ENCODE measurements at places on chromosomes 2 and 18.

DNA sequence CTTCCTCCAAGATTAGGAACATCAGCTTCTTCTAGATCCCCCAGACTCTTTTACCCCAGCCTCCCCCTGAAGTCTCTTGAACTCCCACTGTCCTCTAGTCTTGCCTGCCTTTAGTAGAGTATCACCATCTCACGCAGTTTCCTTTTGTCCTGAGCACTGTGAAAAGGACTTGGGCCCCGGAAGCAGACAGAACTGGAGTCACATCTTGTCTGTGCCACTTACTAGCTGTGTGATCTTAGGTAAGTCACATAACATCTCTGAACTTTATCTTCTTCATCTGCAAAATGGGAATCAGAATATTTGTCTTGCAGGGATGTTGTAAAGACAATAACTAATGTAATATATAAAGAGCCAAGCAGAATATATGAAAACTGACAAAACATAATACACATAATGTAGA, 8.4 kb upstream of the TRABD2A start:
- no peak for DNase-seq

GRCh38 chr2:217911283-217912097, 91.3 kb downstream of the TNS1 start:
- DNase-seq: no peak

GRCh38 chr18:63346031-63346430, 21.0 kb downstream of the KDSR start:
- no peak for DNase-seq

DNA sequence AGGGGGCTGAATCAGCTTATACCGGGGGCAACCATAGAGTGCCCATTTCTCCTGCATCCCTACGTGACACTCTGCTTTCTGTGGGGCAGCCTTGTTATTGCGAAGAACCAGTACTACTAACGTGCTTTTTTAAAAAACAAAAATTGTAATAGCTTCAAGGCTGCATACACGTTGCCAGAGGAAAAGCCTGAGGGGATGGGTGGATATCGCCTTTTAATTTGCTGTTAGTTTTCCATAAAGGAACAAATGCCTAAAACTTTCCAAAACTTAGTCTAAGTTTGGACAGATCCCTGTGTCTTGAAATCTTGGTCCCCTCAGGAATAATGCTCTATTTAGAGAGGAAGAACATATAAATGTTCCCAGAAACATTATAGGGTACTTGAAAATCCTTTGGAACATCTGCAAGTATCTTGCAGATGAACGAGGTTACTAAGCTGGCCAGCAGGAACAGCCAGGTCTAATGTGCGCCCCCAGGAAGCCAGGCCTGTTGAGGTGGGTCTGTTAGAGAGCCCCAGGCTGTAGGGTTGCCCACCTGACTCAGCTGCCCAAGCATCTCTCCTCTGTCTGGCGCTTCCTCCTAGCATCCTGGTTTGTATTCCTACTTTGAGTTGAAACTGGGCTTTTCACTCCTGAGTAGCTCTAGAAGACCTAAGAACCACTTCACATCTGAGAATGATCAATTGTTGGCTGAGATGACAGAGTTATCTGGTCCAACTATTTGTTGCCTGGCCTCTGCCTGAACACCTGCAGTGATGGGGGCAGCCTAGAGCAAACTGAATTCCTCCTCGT, 96.9 kb downstream of the TGOLN2 start:
- DNase-seq: no peak

- no peak for DNase-seq
Observed at GRCh38 chr2:1846046-1847015, 102.0 kb upstream of the PXDN start.

- no peak for DNase-seq
Observed at GRCh38 chr2:53252115-53252514, 515.5 kb upstream of the CHAC2 start.

- DNase-seq: no peak
Observed at GRCh38 chr18:68666381-68666780, 48.5 kb downstream of the TMX3 start.

DNA sequence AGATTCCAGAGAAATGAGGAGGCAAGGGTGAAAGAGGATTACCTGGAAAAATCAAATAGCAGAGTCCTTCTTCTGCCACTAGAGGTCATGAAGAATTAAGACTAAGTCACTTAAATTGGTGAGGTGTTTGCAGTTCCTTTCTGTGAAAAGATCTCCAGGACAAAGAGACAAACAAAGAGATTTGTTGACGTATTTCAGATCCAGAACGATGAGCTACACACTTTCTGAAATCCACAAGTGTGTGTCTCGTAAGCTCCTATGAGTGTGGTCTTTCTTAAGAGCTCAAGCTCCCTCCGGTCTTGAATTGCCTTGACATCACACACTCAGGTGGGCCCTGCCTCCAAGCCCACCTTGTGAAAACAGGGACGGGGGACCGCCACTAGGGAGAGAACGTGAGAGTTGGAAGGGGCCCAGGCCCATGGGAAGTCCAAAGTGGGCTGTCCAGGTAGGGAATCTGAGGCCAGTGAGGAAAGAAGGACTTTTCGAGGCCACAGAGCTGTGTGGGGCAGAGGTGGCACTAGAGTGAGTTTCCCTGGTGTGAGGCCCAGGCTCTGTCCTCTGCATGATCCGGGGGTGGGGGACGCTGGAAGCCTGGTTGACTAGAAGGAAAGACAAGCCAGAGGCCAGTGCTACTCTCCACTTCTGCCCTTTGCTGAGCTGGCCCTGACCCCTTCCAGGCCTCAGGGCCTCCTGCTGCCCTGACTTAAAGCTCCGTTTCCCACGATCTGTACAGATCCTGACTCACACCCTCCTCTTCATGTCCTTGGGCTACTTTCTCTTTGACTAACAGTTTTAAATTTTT, 168.1 kb upstream of the NCK2 start:
- DNase-seq: no peak

GRCh38 chr2:238606311-238606710, 179.6 kb downstream of the ASB1 start:
- no peak for DNase-seq

DNA sequence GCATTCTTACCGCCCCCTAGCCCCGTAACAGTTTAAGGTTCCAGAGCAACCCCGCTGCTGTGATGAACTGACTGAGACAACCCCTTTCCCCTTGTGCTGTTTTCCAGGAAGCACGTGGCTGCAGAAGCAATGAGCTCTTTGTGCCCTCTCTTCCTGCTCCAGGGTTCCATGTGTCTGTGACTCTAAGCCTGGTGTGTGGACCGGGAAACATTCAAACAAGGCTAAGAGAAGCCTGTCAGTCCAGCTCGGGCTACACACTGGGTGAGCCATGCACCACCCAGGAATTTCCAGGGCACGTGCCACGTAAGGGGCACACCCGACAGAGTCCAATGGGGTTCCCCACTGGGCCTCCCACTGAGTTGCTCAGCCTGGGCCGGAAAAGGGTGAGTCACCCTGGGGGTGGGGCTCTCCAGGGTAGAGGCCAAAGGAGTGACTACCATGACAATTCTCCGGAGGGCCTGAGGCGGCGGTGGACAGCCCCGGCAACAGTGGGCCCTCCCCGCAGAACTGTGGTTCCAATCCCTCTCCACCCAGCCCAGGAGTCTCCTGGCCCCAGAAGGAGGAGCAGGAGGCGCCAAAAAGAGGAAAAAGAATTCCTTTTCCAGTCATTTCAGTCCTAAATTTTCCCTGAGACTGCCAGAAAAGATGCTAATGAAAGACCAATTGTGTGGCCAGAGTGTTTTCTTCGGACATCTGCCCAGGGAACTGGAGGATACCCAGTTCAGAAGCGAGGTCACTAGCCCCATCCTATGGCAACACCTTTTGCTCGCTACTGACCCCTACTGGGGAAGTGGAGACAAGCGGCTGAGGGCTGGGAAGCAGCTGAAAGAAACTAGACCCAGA, 157.8 kb upstream of the SLC1A4 start:
- DNase-seq: peak; percentile 75
